ENCODE measurements at places on chromosomes 1 and 21. TPM values are rescaled to one million over a fixed set of nuclear protein-coding genes. Genes with fewer than 3 reads are reported as not detected.

GRCh38 chr1:180311011-180311730, 81.1 kb downstream of the LHX4 start:
- no peak for DNase-seq

- no peak for DNase-seq
Measured at GRCh38 chr1:145757420-145757819, 38.1 kb downstream of the CD160 start.

- no peak for DNase-seq
Measured at GRCh38 chr1:184166485-184166884, 115.0 kb downstream of the TSEN15 start.

DNA sequence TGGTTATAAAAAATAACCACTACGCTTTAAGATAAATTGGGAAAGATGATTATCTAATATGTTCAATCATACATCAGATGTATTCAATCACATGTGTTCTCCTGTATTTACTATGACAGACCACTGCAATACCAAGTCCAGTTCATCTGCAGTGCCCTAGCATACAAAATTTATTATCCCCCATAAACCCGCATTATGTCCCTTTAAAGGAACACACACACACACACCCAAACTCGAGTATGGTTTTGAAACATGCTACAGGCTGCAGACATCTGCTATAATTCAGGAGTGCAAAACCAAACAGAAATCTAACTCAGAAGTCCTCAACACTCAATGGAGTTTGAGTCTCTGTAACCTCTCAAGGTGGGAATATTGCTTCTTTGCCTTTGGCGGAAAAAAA, 14.9 kb downstream of the ODF2L start:
- no peak for DNase-seq

Gene LORICRIN
- not detected for total RNA-seq

Gene UTS2
- not detected for total RNA-seq

Gene REN
- 0.20 TPM for total RNA-seq

Gene LCE3D
- total RNA-seq, result not detected
